Stimulated activated CD8-positive, alpha-beta memory T cell treated with anti-CD3 and anti-CD28 coated beads, Interleukin-4, amount 100 ng/mL, for 4 hours (primary cell): ENCODE measurements at places on chromosomes 3 and 15.

DNA sequence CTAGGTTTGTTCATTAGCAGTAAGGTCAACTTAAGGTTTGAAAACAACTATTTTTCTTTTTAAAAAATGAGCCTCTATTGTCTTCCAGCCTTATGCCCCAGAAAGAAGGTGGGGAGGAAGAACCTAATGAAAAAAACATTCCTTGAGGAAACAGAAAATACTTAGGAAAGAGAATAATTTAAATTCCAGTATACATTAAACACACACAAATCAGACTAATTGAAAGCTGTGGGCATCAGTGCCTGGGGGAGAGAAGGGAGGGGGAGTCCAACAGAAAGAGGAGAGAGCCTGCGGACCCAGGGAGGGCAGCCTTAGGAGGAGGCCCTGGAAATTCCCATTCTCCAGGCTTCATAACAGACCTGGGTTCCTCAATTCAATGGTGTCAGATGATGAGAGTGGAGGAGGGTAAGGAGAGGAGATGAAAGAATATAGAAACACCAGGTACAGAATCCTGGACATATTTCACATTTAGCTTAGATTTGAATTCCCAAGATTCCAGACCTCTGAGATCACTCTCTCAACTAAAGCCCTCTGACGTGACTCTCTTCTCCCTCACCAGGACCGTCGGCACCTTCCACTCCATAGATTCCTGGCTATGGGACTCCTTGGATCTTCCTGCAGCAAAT, 320.5 kb upstream of the UMPS start:
- no peak for DNase-seq

DNA sequence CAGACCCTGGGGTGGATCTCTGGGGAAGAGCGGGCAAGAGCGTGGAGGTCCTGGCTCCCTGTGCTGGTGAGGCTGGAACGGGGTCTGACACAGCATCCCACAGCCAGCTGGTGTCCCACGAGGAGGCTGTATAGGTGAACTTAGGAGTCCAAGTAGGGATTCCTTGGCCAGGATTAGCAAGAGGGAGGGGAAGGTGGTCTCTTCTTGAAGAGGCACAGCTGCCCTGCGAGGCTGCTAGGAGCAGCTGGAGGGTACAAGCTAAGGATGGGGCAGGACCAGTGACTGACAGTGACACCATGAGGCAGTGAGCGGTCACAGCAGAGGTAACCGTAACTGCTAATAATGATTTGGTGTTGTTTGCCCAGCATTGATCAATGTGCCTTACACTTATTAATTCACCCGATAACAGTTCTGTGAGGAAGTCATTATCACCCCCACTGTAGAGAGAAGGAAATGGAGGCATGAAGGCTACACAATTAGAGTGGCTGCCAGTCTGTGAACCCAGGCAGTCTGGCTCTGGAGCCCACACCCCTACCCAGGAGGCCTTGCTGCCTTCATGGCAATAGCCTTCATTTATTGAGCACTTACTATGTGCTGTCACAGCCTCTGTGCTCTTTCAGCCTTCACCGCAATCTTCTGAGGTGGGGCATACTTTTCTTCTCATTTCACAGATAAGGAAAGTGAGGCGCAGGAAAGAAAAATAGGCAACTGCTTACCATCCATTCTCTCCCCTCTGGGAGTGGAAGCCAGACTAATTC, 59.4 kb downstream of the TMEM44 start:
- DNase-seq = no peak

DNA sequence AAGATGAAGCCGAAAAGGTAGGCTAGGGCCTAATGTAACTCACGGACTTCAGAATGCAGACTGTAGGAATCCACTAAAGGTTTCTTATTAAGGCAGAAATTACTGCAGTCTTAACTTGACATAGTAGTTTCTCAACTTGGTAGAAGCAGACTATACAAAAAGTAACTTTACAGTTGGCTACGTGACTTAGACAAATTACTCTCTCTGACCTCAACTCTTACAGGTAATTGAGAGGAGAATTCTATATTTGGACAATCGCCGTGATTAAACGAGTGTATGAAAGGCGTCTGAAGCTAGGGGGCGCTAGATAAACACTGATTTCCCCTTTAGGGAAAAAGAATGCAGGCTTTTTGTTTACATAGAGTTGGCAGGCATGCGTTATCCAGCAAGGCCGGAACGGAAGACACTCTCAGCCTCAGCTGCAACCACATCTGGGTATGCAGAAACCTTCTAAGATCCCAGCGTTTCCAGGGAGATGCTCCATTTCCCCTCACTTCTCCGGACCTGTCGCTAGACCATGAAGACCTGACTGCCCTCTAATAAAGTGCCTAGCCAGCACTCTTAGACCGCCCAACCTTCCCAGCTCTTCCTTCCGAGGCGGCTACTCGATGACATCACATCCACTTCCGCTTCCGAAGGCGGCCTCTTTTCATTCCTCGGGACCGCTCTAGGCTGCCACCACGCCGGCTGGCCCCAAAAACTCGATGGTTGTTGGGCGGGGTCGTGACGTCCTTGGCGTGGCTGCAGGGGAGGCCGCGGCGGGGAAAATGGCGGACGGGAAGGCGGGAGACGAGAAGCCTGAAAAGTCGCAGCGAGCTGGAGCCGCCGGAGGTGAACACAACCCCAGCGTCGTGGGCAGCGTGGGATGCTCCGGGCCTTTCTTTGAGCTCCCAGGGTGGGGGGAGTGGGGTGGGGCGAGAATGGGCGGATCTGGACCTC, at the start of gene PCNP:
Gene PCNP (plus strand): TSS at position 732 of the 939 bp plus-strand sequence. CDS start 36 bp downstream, at position 768.
- peak; percentile 98 for DNase-seq

DNA sequence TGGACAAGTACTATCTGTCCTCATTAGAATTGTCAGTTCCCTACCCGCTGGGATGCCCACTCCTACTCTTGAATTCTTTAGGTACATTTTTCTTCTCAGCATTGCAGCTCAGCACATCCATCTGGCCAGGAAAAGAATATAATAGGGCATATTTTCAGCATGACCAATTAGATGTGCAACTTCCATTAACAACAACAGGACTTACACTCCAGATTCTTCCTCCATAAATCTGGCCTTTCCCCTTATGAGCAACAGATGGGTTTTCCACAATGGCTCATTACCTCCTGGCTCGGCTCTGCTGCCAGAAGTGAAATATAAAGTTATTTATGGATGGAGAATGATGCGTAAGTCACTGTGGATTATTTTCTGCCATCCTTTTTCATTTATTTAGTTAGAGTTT, 443.8 kb upstream of the TGFBR2 start:
- DNase-seq = no peak

GRCh38 chr15:55320238-55320550, 1.2 kb downstream of the PIGB start:
- no peak for DNase-seq

DNA sequence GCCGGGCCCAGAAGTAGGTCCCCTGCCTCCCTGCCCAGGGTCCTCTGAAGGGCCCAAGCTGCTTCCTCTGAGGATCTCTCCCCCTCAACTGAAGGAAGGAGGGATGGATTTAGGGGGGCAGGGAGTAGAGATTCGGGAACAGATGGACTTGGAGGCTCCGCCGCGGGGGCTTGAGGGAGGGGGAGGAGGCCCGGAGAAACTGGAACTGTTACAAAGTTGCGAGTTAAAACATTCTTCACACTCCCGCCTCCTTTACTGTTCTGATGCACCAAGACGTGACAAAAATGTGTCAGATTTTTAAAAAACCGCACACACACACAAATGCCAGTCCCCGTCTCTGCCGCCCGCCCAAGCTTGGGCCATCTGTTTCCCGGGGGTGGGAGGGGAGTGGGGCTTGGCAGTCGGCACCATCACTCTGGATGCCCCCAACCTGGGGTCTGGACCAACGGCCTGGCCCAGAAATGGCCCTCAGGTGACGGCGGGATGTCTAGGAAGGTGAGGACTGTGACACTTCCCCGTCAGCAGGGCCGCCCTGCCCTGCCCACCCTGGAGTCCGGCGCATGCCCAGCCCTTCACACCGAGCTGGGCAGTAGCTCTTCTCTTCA, 25.0 kb upstream of the LINGO1 start:
- DNase-seq = no peak

GRCh38 chr15:82910721-82911120, 41.8 kb downstream of the HOMER2 start:
- DNase-seq = no peak

- peak; percentile 34 for DNase-seq
These were observed 790 bp downstream of the DUT start for GRCh38 chr15:48331796-48332641.

GRCh38 chr3:185503521-185503920, 4.7 kb upstream of the TMEM41A start:
- no peak for DNase-seq

GRCh38 chr15:52464040-52464439, 64.6 kb downstream of the MYO5A start:
- DNase-seq = no peak

DNA sequence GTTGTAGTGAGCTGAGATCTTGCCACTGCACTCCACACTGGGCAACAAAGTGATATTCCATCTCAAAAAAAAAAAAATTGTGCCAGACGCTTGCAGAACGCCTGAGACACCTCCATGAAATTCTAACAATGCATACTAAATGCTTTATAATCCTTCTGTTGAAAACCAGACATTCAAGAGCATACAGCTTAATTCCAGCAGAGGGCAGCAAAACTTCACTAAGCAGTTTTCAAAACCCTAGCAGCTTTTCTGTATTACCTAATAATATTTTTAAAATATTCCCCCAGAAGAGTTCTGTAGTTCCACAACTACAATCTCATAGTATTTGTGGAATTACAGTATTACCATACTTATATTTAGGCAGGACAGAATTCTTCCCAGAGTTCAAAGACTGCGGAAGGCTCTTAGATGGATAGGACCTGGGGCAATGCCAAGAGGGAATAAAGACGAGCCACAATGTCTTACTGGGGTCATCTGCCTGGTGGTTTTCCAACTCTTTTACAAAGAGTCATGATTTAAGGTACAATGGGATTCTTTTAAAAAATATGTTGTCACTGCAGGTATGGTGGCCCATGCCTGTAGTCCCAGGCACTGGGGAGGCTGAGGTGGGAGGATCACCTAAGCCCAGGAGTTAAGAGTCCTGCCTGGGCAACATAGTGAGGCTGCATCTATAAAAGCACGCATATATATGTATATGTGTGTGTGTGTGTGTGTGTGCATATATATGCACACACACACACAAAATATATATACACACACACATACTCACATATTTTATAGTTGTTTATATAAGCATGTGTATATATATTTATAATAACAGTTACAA, 19.6 kb upstream of the TASOR start:
- no peak for DNase-seq

GRCh38 chr3:158748237-158748828, 16.1 kb upstream of the RARRES1 start:
- DNase-seq = no peak

GRCh38 chr3:127675651-127676391, 3.1 kb downstream of the ABTB1 start:
- no peak for DNase-seq

GRCh38 chr3:152071924-152072323, 196.8 kb upstream of the MBNL1 start:
- DNase-seq = no peak

DNA sequence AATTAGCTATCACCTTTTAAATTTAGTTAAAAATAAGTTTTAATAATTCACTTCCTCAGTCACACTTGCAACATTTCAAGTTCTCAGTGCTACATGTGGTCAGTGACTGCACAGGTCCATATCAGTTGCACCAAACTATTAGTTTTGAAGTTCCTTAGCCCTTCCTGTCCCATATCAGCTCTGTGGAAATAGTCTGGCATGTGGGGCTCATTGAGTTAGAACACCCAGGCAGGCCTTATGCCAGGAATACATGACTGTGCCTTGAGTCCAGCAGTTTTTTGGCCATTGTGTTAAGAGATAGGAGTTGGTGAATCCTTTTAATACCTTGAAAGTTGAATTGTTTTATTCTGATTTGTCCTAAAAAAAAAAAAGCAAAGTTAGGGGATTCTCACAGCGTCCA, 153.7 kb upstream of the BFSP2 start:
- no peak for DNase-seq

DNA sequence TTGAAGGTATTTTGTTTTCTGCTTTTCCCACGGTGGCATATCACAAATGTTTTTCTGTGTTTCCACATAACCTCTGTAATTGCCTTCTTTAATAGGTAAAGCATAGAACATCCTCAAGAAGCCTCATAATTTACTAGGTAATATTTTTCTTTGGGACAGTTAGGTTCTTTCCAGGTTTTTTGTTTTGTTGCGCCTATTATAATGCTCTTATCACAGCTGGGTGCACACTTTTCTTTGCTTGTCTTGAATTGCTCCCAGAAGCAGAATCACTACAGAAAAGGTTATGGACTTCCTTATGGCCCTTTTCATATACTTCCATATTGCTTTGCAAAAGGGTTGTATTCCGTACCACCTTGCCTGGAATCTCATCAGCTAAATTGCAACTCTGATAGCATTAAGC, 213.5 kb downstream of the RYR3 start:
- DNase-seq = no peak

GRCh38 chr3:5463991-5464390, 276.5 kb downstream of the EDEM1 start:
- DNase-seq = no peak

- no peak for DNase-seq
These were observed 15.5 kb downstream of the TRAK1 start for GRCh38 chr3:42106646-42107045.

- no peak for DNase-seq
These were observed 193.9 kb upstream of the UBE2E1 start for GRCh38 chr3:23611737-23612295.

DNA sequence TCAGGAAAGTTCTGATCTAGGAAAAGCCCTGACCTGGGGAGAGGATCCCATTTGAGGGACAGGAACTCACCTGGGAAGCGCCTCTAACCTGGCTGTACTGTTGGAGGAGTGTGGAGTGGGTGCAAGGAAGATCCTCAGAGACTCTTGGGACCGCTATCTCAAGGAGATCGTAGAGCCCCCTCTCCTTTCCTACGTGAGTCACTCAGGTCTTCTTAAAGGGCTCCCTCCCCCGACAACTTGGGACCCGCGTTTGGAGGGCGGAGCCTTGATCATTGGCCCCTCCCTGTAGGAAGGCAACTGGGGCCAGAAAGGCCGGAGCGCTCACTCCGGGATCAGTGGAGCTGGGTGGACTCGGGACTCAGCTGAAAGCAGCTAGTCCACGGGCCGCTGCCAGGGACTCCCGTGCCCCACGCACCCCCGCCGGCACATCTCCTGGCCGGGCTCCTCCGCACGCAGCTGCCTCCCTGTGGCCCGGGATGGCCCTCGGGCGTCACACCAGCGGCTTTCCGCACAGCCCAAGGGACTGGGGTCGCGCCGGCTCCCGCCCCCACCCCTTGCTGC, 520 bp downstream of the SLC26A6 start:
- peak; percentile 36 for DNase-seq

DNA sequence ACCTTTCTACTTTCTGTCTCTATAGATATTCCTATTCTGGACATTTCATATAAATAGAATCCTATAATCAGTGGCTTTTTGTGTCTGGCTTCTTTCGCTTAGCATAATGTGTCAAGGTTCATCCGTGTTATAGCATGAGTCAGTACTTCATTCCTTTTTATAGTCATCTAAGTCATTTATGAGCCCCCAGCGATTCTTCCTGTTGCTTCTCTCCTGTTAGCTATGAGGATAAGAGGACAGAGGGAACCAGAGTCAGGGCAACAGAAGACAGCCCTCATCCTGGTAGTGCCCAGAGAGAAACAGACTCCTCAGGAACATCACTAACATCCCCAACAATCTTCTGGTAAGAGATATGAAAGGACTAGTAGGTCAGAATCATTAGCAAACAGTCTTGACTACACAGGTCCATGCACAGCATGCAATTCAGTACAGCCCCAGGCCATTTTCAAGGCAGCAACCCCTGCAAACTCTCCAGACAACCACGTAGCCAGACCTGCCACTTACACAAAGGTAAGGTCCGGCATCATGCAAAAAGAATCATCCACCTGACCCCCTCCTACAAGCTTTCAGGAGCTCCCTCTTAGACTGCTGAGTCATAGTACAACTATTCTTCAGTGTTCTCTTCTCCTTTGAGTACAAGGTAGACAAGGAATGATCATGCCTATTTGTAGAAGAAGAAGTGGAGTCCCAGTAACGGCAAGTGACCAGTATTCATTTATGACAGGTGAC, 91.5 kb downstream of the MYLK start:
- DNase-seq = no peak
